A549 treated with dexamethasone at 1 μM for 4 hours (cell line): ENCODE measurements at places on chromosomes 1 and 21. TPM values are rescaled to one million over a fixed set of nuclear protein-coding genes. Genes with fewer than 3 reads are reported as not detected.

The KRTAP21-2 gene
- not detected in 5 replicates for total RNA-seq

The PADI2 gene
- 0.72 to 1.4 TPM (median 1.2 TPM) in 5 replicates for total RNA-seq

The AJAP1 gene
- not detected in 5 replicates for total RNA-seq

The PRR9 gene
- total RNA-seq: 0.10 TPM in 1 of 5 replicates, not detected in the others

The TMCC2 gene
- 1.2 to 1.7 TPM (median 1.5 TPM) in 5 replicates for total RNA-seq

The DCLRE1B gene
- total RNA-seq: 8.9 to 11.2 TPM (median 10.2 TPM) in 5 replicates

The MATN1 gene
- 0.06 to 0.18 TPM (median 0.08 TPM) in 4 of 5 replicates, not detected in the other for total RNA-seq

The RGS8 gene
- not detected in 5 replicates for total RNA-seq

The SMIM1 gene
- 0.76 to 1.6 TPM (median 1.3 TPM) in 5 replicates for total RNA-seq

The KCNH1 gene
- total RNA-seq: 2.1 to 2.6 TPM (median 2.1 TPM) in 5 replicates

The NEGR1 gene
- total RNA-seq: not detected in 5 replicates

The KMO gene
- 0.55 to 1.2 TPM (median 1.1 TPM) in 5 replicates for total RNA-seq

The SELP gene
- not detected in 5 replicates for total RNA-seq

The FMO4 gene
- 0.24 to 0.89 TPM (median 0.51 TPM) in 5 replicates for total RNA-seq

The ATP1A2 gene
- total RNA-seq: 0.05 to 0.19 TPM (median 0.08 TPM) in 5 replicates

The OTUD7B gene
- total RNA-seq: 7.7 to 15.5 TPM (median 13.9 TPM) in 5 replicates

The ADAM30 gene
- not detected in 5 replicates for total RNA-seq

The NUAK2 gene
- total RNA-seq: 20.1 to 28.2 TPM (median 26.9 TPM) in 5 replicates

The FBLIM1 gene
- total RNA-seq: 17.2 to 30.9 TPM (median 24.8 TPM) in 5 replicates

The APP gene
- 251 to 315 TPM (median 306 TPM) in 5 replicates for total RNA-seq

The CFHR1 gene
- total RNA-seq: 0.17 to 0.19 TPM (median 0.18 TPM) in 5 replicates
